NCI-H2081 treated with DMSO at 0.1 percent for 48 hours (cell line): ENCODE measurements at places on chromosomes 16 and 17.

- DNase-seq = no peak
Observed at GRCh38 chr17:80940171-80941123, 51.2 kb upstream of the CHMP6 start.

DNA sequence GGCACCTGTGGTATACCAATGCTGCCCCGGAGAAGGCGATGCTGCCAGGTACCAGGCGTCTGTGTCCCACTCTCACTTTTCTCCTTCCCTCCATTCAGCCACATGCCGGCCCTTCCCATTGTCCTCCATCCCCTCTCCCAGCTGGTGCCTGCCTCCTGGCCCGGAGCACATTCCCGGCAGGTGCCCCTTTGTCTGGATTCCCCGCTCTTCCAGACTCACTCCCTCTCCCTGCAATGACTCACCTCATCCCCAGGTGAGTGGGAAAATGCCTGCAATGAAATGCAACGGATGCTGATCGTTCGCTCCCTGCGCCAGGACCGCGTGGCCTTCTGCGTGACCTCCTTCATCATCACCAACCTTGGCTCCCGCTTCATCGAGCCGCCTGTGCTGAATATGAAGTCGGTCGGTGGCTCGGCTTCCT is 10.4 kb upstream of the KDM6B start:
- DNase-seq = no peak

- DNase-seq = no peak
Observed at GRCh38 chr17:17712268-17712924, 31.1 kb downstream of the RAI1 start.

DNA sequence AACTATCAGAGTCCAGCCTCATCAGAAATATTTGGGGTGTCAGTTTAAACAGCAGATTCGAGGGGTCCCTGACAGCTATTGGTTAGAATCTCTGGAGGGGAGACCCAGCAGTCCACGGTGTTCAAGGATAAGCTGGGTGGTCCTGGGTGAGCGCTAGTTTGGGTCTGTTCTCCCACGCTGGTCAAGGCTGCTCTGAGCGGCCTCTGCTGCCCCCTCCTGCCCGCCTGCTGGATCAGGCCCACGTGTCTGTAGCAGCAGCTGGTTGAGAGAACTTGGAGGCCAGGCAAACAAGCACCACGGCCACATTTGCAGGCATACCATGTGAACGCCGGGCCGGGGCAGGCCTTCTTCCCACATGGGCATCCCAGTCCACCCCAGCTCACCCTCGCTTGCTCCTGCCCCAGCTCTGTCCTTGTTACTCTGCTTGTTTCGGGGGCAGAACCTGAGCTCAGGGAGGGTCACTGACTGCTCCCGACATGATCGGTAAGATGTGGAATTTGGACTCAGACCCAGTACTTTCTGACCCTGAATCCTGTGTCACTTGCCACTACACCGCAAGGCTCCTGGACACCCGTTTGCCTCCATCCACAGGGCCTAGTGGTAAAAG is 7.4 kb downstream of the FOXF1 start:
- DNase-seq = no peak

GRCh38 chr17:74704544-74704943 is 8.2 kb downstream of the CD300LF start:
- no peak for DNase-seq

DNA sequence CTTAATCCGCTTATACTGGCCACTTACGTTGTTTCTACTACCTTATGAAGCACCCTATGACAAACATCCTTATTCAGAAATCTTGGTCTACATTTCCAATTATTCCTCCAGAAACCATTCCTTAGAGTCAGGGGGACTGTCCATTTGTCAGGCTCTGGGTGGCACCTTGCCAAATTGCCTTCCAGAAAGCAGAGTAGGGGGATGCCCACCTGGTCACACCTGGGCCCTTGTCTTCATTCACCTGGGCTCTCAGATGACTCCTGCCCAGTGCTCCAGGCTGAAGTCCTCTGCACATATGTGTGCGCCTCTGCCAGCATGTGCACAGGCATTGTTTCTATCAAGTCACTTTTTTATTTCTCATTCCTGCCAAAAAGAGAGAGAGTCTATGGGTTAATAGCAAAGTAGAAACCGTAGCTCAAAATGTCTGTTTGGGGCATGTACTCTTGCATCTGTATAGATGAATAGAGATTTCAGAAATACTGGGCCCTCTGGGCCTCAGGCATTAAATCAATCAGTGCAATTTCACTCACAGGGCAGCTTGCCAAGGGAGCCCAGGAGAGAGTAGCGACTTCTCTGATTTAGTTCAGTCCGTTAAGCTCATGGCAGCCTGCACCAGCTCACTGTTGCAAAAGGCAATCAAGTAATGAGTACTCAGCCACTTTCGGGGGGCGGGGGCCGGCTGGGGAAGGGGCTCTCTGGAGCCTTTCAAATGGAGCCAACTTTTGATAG is 104.7 kb downstream of the SOCS1 start:
- no peak for DNase-seq

GRCh38 chr17:78865682-78866390 is 25.2 kb upstream of the USP36 start:
- peak; percentile 39 for DNase-seq
